ENCODE measurements at places on chromosomes 1 and 21. TPM values are rescaled to one million over a fixed set of nuclear protein-coding genes. Genes with fewer than 3 reads are reported as not detected.

GRCh38 chr1:51981555-51981954, 8.9 kb downstream of the RAB3B start:
- no peak for DNase-seq

DNA sequence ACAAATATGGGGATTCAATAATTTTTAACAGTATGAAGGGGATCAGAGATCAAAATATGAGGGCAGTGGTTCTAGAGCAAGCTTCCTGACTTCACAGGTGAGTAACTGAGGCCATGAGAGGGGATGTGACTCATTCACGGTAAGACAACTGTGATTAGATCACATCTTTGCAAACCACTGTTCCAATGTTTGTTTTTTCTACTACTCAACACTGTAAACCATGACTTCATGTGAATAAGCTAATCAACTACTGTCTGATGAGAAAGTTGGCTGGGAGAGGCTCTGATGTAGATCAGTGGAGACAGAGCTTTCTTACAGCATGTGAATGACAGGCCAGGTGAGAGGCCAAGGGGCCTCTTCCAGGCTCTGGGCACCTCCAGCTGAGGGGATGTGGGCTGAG, 84.7 kb downstream of the BRINP2 start:
- no peak for DNase-seq

GRCh38 chr1:6111991-6112689, 66.5 kb downstream of the KCNAB2 start:
- no peak for DNase-seq

- no peak for DNase-seq
Observed at GRCh38 chr1:234624724-234625117, 14.7 kb upstream of the IRF2BP2 start.

- no peak for DNase-seq
Observed at GRCh38 chr1:114458237-114458777, 52.7 kb downstream of the TRIM33 start.

DNA sequence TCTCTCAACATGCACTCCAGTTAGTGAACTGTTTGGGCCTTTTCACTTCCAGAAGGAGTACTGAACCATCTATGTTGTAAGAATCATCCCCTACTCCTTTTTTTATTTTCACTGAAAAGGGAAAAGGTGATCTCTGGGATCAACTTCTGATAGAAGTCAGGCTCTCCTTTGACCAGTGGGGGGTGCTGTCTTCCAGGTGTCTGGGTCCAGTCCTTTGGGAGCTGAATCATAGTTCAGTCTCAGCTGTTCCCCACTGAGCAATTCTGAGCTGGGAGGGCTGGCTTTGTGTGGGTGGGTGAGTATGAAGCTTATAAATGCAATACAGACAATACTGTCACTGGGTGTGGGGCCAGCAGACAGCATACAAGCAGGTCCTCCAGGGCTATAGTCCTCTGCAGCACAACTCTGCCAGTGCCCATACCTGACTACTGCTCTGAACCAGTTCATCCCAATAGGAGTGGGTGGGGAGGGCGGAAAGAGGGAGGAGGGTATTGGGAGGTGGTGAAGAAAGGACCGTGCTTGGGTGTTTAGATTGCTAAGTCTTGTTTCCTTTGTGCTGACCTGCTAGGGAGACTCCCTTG, 12.5 kb upstream of the SARS1 start:
- DNase-seq: no peak

GRCh38 chr21:14064296-14064645, 146.5 kb downstream of the LIPI start:
- DNase-seq: no peak

DNA sequence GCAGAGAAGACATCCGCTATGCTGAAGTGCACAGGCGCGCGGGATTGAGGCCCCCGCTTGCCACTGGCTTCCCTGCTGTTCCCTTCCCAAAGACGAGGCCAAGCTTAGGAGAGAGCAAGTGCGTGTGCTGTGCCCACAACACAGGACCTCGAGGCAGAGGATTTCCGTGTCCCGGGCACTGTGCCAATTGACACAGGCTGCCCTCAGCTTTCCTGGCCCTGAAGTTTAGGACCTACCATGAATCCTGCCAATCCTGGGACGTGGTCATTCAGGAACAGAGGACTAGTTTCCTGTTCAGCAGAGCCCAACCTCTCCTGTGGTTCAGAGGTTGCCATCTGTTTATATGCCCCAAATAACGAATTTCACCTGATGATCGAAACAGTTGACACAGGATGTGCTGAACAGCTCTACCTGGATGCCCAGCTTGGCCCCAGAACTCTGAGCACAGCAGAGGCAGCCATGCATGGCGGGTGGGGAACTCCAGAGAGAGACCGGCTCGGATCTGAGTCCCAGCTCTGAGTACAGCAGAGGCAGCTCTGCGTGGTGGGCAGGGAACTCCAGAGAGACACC, 22.0 kb downstream of the SLC37A1 start:
- DNase-seq: no peak

GRCh38 chr1:89381618-89382017, 17.8 kb downstream of the GBP6 start:
- no peak for DNase-seq

GRCh38 chr1:119250299-119250698, 109.8 kb upstream of the WARS2 start:
- DNase-seq: no peak

DNA sequence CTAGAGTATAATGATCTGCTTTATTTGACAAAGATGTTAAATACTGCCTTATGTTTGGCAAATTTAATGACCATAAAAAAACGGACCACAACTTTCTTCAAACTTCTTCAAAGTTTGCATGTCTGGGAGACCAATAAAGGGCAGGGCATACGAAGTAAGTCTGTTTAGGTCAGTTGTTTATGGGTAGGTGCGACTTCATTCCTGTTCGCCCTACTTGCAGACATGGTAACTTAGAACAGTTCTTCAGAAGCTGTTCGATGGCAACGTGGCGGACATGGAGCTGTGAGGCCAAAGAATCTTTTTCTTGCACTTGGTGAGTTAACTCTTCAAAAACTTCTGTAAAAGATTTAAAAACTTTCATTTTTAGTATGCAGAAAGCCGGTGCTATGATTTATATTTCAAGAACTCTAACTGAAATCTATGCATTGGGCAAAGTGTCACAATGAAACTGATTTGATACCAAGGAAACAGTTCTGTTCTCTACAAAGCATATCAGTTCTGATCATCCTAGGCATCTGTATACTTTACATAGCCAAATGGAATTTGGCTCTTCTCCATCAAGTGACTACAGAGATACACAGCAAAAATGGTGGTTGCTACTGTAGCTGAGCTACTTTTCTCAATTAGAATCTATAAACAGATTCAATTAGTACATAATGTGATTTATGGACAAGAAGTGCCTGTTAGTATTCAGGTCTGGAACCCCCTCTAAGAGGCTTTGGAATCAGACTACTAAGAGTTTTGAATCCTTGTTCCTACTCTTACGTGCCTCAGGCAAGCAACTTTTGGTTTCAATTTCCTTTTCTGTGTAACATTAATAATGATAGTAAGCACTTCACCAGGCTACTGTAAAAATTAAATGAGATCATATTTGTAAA, 25.7 kb downstream of the C21orf91 start:
- no peak for DNase-seq

DNA sequence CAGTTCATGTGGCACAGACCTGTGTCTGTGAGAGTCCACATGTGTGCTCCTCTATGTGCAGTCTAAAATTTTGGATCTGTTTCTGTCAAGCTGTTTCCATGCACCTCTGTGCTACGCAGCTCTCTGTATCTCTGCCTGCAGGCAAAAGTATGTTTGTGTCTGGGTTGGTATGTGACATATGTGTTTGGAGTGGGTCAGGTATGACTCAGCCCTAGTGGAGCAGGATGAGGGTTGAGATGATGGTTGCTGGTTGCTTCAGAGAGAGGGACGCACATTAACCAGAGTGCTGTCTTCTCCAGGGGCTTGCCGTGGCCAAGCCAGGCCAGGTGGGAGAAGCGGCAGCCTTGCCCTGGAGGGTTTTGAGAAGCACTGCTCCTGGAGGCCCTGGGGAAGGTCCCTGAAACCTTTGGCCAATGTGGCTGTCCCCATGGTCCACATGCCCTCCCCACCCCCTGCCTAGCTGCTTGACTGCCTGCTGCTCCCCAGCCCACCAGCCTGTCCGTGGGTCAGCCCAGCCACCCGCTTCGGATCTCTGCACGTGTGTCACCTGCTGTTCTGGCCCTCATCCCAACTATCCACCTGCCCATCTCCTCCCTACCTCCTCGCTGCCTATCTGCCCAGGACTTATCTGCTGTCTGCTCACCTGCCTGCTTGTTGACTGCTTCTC, 4.1 kb upstream of the EVA1B start:
- DNase-seq: no peak

- no peak for DNase-seq
Observed at GRCh38 chr1:35470977-35471613, 86.1 kb downstream of the KIAA0319L start.

DNA sequence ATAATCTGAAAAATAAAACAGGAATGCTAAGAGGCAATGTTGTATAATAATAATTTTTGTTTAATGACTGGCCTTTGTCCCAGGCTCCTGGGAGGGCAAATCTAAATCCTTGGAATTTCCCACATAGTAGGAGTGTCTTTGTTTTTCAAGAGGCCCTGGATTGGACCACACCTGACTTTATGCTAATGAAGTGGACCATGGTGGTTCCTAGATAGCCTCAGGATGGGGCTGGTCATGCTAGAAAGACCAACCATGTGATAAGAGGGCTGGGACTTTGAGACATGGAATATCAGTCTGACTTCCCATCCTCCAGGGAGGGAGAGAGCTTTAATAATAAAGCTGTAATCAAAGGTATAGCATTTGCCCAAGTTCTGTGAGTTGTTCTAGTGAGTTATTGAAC, 138.2 kb upstream of the RAB4A start:
- DNase-seq: no peak

DNA sequence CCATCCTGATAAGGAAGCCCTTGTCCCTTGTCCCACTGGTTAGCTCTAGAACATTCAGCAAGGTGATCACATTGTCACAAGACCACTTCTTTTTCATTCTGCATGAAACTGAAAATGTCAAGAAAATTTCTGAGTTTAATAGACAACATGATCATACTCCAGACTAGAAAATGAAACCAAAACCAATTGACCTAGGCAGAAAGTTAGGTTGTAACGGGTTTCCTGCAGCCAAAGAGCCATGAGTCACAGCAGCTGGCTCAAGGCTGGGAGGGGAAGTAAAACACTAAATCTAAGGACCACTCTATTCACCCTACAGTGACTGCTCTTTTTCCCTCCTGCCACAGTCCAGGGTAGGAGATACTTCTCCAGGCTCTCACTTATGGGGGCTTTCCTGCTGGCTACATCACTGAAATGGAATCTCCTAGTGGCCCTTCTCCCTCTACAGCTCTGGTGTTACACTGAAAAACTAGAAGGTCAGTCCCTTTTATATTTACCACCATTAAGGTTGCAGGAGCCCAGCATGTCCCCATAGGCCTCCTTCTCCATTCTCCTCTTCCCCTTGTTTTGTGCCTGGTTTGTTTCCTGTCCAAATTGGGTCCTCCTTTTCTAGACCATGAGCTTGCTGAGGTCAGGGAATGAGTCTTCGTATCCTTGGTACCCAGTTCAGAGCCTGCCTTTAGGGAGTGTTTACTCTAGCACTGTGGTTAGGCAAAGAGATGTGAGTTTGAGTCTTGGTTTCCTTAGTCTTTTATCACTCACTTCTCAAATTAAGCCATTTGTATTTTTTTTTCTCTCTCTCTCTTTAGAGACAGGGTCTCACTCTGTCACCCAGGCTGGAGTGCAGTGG, 236.5 kb upstream of the JUN start:
- no peak for DNase-seq

DNA sequence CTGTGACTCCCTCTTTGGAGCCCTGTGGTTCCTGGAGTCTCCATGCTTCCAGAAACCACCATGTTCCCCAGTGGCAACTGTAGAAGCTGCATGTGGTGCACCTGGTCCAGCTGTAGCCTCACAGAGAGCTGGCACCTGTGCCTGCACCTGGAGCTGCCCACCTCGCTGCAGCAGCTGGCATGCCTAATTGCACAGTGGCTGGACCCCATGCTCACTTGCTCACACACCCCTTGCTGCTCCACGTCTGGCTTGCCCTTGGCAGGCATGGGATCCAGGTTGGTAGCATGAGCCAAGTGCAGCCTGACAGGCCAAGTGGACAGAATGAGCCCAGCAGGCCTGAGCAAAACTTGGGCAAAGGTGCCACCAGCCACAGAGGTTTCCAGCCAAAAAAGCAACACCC, 680.1 kb downstream of the MATN1 start:
- no peak for DNase-seq

DNA sequence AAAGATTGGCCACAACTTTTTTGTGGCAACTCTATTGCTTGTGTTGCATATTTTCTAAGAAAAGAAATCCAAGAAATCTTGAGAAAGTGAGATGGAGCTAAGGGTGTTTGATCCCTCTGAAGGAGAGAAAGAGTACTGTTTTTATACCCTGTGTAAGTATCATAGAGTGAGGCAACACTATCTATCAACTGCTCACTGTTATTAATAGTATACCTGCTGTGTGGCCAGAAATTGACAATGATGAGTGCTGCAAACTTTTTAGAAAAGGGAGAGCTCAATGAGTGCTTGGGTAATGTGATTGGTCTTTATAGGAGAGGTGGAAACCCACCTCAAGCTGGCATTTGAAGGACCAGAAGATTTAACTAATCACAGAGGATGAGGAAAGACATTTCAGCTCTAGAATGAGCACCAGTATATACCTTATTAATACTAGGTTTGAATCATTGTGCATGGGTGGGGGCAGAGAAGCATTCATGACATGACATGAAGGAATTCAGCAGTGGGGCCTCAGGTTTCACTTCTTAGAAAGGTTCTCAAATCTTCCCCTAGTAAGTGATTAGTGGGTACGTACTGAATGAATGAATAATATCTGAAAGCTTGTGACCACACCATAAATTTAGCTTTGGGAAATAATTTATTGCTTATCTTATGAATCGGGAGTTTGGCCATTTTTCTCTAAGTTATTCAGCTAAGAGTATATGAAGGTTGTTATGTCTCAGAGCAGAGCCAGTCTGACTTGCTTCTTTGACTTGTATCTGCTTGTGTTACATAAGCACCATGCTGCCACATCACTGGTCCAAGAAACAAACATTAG, 169.2 kb upstream of the SGIP1 start:
- DNase-seq: no peak

DNA sequence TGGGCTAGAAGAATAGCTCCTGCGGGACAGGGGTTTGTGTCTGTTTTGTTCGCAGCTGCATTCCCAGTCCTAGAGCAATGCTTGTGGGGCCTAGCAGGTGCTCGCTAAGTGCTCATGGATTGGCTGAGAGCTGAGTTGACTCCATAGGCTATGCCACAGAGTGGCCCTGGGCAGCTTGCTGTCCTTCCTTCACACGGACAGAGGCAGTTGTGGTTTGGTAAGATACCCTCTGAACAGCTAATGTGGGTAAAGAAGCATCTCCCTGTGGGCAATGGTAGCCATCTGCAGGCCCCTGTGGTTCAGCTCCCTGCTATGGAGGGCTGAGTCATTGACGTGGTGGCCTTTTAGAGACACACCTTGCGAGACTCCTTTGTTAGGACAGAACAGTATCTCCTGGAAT, 23.5 kb upstream of the LBR start:
- no peak for DNase-seq

- no peak for DNase-seq
Observed at GRCh38 chr1:222068937-222069336, 327.0 kb upstream of the DUSP10 start.

SPRR5 gene
- total RNA-seq: not detected

KRTAP13-2 gene
- total RNA-seq: not detected

All from T-helper 17 cell (primary cell).